Naive thymus-derived CD4-positive, alpha-beta T cell (primary cell): ENCODE measurements at places on chromosomes 1 and 21. TPM values are rescaled to one million over a fixed set of nuclear protein-coding genes. Genes with fewer than 3 reads are reported as not detected.

TFF2 gene
- not detected in 2 replicates for total RNA-seq

WDR64 gene
- 0.66 TPM for total RNA-seq

TNN gene
- not detected for total RNA-seq

PRAMEF13 gene
- total RNA-seq = not detected in 2 replicates

DNAJC6 gene
- 7.0 TPM for total RNA-seq

BEND5 gene
- 9.9 TPM for total RNA-seq

TEX35 gene
- total RNA-seq = not detected

DNA sequence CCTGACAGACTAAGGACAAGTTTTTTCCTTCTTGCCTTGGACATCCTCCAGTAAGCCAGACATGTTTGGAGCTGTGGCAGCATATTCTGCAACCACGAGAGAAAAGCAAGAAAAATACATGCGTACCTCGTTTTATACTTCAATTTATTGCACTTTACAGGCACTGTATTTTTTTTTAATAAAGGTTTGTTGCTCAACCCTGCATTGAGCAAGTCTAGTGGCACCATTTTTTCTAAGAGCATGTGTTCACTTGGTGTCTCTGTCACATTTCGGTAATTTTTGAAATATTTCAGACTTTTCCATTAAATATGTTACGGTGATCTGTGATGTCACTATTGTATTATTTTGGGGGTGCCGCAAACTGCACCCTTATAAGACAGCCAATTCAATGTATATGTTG lies 2.1 kb upstream of the SSX2IP start:
- H3K27ac ChIP-seq = peak overlapping the region; percentile 77
- peaks cover 3% of the 10 kb centered on the region for H3K4me1 ChIP-seq
- H3K36me3 ChIP-seq = no peaks in the 10 kb centered on the region

DNA sequence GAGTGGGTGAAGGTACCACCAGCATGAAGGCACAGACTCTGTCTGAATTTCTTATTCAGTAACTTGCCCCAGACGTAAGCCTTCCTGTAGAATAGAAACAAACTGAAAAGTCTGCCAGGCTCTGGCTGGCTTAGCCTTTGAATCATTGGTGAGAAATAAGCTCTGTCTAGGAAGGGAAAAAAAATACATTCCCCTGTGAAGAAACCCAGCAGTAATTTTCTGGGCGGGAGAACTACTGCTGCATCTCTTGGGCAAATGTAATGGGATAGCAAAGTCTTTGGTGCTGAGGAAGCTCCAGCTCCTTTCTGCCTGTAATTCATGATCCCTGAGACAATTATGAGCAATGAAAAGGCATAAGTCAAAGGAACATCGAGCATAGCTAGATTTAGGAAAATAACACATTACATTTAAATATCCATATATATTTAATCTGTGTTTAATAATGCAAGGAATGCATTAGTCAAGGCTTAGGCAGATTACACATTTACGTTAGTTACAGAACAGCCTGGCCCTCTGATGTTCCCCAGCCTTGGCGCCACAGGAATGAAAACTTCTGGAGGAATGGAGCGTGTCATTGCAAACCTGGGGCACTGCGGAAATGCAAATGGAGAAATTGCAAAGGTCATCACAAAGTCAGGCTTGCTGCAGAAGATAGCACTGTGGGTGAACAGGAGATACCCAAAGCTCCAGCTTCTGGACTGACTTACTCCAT lies 216.3 kb upstream of the CAMK1G start:
- no peak overlapping the region for H3K27ac ChIP-seq
- no peak for DNase-seq
- no peaks in the 10 kb centered on the region for H3K36me3 ChIP-seq
- H3K4me1 ChIP-seq = no peaks in the 10 kb centered on the region
- H3K27me3 ChIP-seq = no peaks in the 10 kb centered on the region
- H3K4me3 ChIP-seq = no peak overlapping the region

- no peaks in the 10 kb centered on the region for H3K36me3 ChIP-seq
- no peak overlapping the region for H3K4me3 ChIP-seq
- H3K27me3 ChIP-seq = no peaks in the 10 kb centered on the region
- no peaks in the 10 kb centered on the region for H3K4me1 ChIP-seq
These were observed 4.5 kb downstream of the EPHX1 start for GRCh38 chr1:225814381-225814780.

- no peak for DNase-seq
- no peaks in the 10 kb centered on the region for H3K36me3 ChIP-seq
- H3K27me3 ChIP-seq = no peaks in the 10 kb centered on the region
- no peak overlapping the region for H3K4me3 ChIP-seq
- H3K27ac ChIP-seq = no peak overlapping the region
These were observed 32.6 kb upstream of the RGS8 start for GRCh38 chr1:182716740-182717720.
